ENCODE measurements at places on chromosomes 13 and 19. TPM values are rescaled to one million over a fixed set of nuclear protein-coding genes. Genes with fewer than 3 reads are reported as not detected.

DNA sequence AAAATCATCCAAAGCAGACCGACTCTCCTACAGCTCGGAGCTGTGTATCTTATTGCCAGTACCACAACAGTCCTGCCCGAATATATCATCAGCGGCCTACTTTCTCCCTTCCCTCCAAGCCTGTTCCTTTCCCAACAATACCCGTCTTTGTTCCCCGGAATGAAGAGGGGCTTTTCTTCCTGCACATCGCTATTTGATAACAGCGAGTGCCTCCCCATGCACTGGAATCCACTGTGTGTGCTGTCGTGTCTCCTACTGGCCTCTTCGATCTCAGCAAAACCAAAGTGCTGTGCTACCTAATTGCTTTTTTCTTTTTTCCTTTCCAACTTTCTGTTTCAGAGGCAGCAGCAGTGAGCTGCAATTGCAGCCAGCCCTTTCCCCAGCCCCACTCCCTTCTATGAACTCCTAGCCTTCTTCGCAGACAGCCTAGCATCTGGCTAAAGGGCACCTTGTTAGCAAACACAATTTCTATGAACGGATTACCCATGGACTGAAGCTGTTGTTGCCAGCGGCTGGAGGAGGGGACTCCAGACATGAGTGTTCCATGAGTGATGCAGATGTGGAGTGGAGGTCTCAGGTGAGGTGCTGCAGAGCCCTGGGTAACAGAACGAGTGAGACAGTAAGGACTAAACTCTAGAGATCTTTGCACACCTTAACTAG is 43.4 kb downstream of the EFNB2 start:
- no peak for DNase-seq

Gene GMIP
- 61.2 TPM for total RNA-seq

- no peak for DNase-seq
Observed at GRCh38 chr19:5074407-5074806, 105.5 kb downstream of the KDM4B start.

Gene TTC9B
- not detected for total RNA-seq

- DNase-seq: peak; percentile 81
Observed at GRCh38 chr13:27450921-27451471, 632 bp upstream of the MTIF3 start.

All from activated CD4-positive, alpha-beta T cell treated with anti-CD3 and anti-CD28 coated beads, Interleukin-2, amount 10 ng/mL, durations not matched to agents 24 days and 14 days (primary cell).